Pons (tissue), 1 donor: ENCODE measurements at places on chromosomes 11 and 22.
A peak's percentile ranks its signal among the peaks of the same experiment; 100 is the strongest.

DNA sequence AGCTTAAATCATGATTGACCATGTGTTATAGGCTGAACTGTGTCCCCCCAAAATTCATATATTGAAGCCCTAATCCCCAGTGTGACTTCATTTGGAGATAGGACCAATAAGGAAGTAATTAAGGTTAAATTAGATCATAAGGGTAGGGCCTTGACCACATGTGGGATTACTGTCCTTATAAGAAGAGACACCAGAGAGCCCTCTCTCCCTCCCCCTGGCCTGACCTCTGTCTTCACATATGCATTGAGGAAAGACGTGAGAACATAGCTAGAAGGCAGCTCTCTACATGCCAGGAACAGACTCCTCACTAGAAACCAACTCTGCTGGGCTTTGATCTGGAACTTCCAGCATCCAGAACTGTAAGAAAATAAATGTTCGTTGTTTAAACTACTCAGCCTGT lies 13.6 kb upstream of the NUP50 start:
- DNase-seq = no peak

GRCh38 chr11:72378704-72379383 lies 55.5 kb downstream of the CLPB start:
- peak; percentile 67 for DNase-seq

- peak; percentile 79 for DNase-seq
Measured at GRCh38 chr11:111982019-111982464, 43.2 kb upstream of the DLAT start.

GRCh38 chr11:20861322-20861721 lies 191.9 kb downstream of the NELL1 start:
- no peak for DNase-seq

GRCh38 chr11:73404048-73404447 lies 27.8 kb downstream of the RELT start:
- DNase-seq = peak; percentile 90

DNA sequence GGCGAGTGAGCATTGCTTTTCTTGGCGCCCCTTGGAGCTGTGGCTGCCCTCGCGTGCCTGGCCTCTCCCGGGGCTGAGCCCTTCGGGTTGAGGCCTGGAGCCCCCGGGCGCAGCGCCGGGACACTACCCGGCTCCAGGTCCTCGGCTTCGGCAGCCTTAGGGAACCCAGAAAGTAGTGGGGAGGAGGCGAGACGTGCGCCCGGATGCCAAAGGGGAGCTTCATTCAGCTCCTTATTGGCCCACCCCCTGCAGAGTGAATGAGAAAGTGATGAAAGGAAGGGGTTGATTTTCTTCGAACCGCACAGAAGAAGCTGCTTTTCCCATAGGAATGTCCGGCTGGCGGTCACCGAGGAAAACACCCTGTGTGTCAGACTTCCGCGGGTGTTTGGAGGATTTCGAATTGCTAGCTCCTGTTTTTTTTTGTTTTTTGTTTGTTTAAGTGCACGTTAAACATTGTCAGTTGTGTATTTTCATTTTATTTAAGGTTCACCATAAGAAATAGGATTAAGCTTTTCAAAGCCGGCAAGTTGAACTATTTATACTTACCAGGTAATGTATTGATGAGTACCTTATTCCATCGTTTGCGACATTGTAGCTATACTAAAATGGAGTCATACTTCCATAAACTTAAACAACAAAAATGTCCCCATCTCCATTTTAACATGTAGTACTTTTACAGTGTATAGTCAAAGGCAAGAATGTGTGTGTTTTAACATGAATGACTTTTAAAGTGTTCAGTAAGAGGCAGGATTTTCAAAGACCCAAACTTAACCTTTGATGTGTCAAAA lies 841 bp upstream of the EIF4G2 start:
- no peak for DNase-seq

GRCh38 chr11:113952588-113952987 lies 22.3 kb upstream of the HTR3A start:
- no peak for DNase-seq

GRCh38 chr11:2483426-2483825 lies 38.6 kb downstream of the KCNQ1 start:
- no peak for DNase-seq

- no peak for DNase-seq
Measured at GRCh38 chr11:45169310-45170072, 23.1 kb downstream of the PRDM11 start.

DNA sequence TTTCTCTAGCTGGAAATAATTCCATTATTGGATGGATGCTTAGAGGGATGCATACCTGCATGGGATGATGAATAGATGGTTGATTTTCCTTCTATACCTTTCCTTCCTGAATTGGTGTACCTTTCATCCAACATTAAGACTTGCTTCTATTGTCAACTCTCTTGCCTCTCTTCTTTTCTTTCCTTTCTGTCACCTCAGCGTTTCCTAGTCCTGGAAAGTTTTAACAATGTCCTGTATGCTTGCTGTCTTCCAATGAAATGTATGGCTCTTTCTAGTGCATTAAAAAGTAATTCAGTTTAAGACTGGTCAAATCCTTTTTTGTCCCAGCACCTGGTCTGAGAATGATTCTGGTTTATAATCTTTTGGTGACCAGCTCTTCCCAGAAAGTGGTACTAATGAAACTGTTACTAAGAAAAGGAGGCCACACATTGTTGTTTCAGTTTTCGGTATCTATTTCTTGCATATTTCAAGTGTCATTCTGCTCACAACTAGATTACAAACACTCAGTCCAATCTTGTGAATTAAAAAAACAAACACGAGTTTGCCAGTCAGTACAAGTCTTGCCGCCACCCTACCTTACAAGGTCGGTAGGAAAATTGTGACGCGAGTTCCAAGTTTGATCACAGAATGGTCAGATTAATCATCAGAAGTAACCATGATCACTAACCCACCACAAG lies 8.0 kb downstream of the POU2AF1 start:
- no peak for DNase-seq

GRCh38 chr11:47591764-47592163 lies 2.4 kb downstream of the C1QTNF4 start:
- DNase-seq = no peak

- DNase-seq = peak; percentile 43
Measured at GRCh38 chr22:38700270-38700788, 414 bp downstream of the JOSD1 start.

DNA sequence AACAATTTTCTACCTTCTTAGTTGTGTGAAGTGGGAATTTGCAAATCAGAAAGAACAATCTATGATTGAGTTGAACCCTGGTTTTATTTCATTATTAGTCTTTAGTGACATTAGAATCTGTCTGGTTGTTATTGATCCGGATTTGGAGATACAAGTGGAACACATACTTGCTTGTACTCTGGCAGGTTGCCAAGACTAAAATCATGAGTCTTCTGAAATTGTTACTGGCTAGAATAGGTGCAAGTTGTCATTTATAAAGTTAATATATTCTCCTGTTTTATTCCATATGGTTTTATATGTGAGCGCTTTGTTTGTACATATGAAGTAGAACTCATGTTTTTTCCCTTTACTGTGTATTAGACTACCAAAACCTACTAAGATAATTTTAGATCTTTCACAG lies 23.0 kb downstream of the CCDC15 start:
- no peak for DNase-seq

- DNase-seq = no peak
Measured at GRCh38 chr11:29320196-29320595, 696.6 kb downstream of the KCNA4 start.

- no peak for DNase-seq
Measured at GRCh38 chr11:63699896-63700295, 18.6 kb downstream of the RTN3 start.

- DNase-seq = no peak
Measured at GRCh38 chr11:122226810-122227379, 110.9 kb upstream of the BLID start.

DNA sequence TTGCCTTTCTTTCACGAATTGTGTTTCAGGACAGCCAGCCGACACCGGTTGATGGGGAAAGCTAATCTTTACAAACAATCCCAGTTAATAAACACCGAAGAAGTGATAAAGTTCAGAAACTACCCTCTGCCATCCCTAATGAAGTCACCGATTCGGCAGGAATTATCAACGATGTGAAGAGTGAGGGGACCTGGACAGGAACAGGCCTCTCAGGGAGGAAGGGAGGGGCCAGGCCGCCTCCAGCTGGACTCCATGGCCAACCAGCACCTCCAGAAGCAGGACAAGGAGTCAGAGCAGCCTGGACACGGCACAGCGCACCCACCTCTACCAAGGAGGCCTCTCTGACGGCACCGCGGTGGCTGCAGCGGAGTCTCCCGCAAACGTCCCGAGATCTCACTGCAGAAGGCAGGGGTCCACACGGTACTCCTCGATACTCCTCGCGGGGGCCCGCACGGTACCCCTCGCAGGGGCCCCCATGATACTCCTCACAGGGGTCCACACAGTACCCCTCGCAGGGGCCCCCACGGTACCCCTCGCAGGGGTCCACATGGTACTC lies 3.9 kb downstream of the TOLLIP start:
- DNase-seq = no peak

DNA sequence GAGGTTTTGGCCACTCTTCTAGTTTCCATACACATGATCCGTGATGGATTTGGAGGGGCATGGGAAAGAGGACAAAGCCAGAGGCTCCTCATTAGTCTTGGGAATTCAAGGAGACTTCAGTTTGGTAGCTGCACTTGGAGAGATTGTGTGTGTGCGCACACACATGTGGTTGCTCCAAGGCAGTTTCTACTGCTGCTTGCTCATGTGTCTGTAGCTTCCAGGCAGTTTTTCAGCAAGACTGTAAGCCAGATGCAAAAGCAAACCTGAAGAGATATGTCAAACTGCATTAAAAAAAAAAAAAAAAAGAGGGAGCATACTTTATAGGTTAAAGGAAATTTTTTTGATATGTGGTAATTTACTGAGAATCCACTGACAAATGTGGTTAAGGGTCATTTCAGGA lies 95.7 kb downstream of the OSBP2 start:
- DNase-seq = no peak

- no peak for DNase-seq
Measured at GRCh38 chr11:93054881-93055280, 85.4 kb downstream of the MTNR1B start.

GRCh38 chr11:109794501-109794900 lies 298.7 kb upstream of the ZC3H12C start:
- no peak for DNase-seq

DNA sequence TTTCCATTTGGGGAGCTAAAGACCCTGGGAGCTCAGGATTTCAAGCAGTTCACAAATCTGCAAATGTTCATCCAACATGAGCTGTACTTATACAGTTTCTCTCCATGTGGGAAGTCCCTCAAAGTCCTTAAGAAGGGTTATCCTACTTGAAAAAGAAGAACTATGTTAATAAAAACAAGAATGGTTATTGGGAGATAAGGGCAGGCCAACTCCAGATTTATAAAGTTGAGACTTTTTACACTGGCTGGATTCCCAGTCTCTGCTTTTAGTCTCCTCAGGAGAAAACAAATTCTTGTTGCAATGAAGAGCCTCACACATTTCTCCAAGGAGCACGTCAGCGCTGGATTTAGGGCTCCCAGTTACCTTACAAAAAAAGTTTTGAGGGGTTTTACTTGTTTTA lies 34.2 kb upstream of the CTTN start:
- DNase-seq = no peak

GRCh38 chr11:68215087-68215445 lies 2.0 kb upstream of the KMT5B start:
- no peak for DNase-seq

DNA sequence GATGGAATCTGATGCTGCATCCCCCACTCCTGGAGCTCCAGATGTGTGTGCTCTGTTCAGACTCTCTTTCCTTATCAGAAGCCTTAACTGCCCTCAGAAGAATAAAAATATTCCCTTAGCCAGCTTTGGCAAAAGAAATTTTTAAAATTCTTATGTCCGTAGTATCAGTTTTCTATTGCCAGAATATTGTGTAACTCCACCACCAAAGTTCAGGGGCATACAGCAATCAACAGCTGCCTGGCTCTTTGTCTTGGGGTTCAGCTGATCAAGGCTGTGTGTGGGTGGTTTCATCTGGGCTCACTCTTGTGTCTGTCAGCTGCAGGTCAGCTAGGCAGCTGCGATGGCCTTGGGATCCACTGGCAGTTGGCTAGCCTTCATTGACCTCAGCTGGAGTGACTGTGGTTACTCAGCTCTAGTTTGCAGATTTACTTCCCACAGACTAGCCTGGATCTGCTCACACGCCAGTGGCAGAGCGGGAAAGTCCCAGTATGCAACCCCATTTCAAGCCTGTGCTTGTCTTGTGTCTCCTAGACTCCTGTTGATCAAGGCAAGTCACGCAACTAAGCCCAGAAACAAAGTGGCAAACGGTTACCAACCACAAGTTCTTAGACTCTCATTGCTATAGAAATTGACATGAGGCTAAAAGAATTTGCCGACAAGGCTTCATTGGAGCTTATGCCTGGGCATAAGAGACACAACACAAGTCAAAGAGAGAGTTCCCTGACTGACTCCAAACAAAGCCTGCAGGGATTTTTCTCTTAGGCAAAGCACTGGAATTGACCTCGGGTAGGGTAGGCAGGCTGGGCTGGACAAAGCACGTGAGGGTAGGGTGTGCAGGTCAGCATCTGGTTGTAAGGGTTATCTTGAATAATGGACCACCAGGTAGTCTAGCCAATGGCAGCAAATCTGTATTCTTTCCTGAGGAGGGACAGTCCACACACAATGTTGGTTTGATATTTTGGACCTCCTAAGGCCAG lies 7.5 kb downstream of the TMEM138 start:
- peak; percentile 31 for DNase-seq
